Adrenal gland (tissue), 19 donors: ENCODE measurements at places on chromosomes 2 and 18.

DNA sequence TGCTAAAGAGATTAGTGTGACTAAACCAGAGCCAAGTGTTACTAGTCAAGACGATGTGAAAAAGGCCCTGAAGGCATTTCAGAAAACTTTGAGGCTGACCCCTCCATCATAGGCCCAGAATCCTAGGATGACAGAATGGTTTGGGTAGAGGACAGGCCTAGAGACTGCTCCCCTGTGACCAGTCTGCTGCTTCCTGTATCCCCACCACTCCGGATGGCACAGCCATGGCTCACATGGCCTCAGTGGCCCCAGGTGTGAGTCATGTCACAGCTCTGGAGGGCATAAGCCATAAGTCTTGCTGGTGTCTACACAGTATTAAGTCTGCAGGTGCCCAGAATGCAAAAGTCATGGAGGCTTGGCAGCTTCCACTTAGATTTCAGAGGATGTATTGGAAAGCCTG lies 12.4 kb upstream of the STAT1 start:
- no peak for DNase-seq

DNA sequence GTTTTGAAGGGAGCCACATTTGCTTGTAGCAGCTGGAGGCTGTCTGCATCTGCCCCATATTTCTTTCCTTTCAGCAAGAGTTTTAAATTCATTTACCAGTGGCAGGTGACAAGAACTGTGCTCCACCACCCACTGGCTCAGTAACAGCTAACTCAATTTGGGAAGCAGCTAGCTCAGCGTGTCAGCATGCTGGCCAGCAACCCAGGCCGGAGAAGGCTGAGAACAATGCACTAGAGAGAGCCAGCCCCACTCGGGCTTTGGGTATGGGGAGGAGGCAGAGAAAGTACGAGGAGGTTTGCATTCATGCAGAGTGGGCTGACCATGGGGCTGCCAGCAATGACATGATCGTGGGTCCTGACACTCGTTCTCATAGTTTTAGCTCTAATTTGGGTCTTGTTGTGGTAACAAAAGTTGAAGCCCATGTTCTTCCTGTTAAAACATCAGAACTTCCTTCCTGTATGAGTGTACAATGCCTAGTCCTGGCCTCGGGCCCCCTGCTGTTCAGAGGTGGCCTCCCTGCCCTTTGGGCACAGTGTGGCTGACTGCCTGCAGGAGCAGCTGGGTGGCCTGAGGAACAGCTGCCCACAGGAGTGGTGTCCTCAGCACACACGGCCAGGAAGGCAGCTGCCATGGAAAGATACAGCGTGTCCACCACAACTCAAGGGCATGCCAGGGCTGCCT lies 23.0 kb downstream of the CDC42EP3 start:
- peak; percentile 34 for DNase-seq

DNA sequence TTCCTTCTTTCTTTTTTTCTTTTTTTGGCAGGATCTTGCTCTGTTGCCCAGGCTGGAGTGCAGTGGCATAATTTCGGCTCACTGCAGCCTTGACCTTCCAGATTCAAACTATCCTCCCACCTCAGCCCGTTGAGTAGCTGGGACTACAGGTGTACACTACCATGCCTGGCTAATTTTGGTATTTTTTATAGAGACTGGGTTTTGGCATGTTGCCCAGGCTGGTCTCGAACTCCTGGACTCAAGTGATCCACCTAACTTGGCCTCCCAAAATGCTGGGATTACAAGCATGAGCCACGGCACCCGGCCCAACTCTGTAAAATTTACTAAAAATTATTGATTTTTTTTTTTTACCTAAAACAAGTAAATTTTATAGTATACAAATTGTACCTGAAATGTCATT lies 360.8 kb downstream of the ALK start:
- no peak for DNase-seq

GRCh38 chr2:104786821-104787220 lies 67.1 kb upstream of the POU3F3 start:
- no peak for DNase-seq

GRCh38 chr2:197191177-197191939 lies 119.2 kb downstream of the ANKRD44 start:
- DNase-seq, result no peak

- no peak for DNase-seq
Observed at GRCh38 chr18:36503477-36503876, 206.0 kb downstream of the FHOD3 start.

DNA sequence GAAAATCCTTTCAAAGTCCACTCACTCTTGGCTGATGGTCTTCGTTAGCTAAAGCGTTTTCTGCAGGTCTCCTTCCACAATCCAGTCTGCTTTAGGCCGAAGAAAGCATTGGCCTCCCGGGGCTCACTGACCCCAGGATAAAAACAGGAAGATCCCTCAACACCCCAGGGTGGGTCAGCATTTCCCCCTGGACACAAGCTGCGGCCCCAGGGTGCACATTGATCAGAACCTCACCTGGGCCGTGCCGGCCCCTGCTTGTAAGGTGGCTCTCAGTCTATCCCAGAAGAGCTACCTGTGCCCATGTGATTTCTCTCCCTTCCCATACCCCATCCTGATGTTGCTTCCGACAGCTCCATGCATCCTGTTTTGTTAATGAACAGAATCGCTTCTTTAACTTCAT lies 113.0 kb upstream of the TPO start:
- DNase-seq, result no peak

DNA sequence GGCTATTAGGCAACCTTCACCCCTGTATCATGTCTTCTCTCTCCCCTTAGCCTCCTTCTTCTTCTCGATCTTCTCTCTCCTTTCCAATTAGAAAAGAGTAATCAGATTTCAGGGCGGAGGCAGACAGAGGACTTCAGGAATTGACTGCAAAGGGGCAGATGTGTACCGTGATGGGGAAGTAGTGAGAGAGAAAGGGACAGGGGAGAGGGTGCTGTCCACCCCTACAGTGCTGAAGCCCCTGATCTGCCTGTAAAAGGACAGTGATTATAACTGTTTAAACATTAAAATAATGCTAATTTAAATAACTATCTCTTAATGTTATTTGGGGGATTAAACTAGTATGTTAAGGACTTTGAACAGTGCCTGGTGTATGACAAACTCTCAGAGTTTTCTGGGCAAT lies 178.5 kb downstream of the ACTR3 start:
- no peak for DNase-seq

DNA sequence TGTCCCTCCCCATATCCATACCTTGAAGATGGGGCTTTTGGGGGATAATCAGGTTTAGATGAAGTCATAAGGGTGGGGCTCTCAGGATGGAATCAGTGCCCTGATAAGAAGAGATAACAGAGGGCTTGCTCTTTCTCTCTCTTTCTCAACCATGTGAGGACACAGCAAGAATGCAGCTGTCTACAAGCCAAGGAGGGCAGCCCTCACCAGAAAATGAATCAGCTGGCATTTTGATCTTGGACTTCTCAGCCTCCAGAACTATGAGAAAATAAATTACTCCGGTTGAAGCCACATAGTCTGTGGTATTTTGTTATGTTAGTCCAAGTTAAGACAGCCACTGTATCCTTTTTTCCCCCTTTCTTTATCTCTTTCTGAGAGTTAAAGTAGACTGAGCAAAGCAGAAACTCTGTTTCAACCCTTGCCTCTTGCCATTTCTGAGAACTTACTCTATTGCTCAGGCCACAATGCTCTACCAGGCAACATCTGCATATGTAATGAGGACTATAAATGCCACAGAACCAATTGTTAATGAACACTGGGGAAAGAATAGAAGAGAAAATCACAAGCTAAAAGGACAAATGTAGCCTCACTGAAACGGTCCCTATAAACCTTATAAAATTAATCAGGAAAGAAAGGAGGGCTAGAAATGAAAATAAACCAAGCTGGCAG lies 56.9 kb downstream of the SRBD1 start:
- no peak for DNase-seq

DNA sequence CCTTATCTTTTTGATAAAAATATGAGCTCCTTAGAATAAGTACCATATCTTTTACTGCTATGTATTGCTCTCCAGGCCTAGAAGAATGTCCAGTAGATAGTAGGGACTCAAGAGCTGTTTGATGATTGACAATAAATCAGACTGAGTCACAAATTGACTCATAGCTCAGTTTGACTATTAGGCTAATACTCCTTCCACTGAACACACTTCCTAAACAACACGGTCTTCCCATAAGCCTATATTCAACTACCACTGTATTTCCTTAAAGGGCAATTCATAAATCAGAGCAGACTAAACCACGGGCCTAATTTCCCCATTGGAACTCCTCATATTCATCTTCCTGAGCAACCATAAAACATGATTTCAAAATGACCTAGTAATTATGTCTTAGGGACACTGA lies 258.5 kb downstream of the ALK start:
- DNase-seq, result no peak

GRCh38 chr2:216183462-216183861 lies 74.3 kb downstream of the XRCC5 start:
- DNase-seq, result no peak

- DNase-seq, result peak; percentile 51
Observed at GRCh38 chr2:160224060-160224459, 24.0 kb upstream of the ITGB6 start.

- peak; percentile 22 for DNase-seq
Observed at GRCh38 chr18:24543795-24544498, 83.5 kb downstream of the HRH4 start.
